ENCODE measurements at places on chromosomes 3 and 15.

DNA sequence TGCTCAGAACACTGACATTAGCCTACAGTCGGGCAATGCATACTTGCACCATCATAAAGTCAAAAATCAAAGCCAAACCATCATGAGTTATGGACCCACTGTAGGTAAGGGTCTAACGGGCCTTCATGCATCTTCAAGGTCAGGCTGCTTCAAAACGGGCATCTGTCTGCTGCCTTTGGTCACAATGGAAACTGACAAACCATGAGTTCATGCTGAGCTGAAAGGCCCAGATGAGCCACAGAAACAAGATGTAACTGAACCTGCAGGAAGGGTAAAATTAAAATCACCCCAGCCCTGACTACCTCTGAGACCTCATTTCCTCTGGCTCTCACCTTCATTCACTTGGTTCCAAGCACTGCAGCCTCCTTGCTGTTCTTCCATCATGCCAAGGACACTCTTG is 143.8 kb downstream of the ERC2 start:
- DNase-seq = no peak

- no peak for DNase-seq
Measured at GRCh38 chr3:22819209-22819608, 383.9 kb upstream of the UBE2E2 start.

DNA sequence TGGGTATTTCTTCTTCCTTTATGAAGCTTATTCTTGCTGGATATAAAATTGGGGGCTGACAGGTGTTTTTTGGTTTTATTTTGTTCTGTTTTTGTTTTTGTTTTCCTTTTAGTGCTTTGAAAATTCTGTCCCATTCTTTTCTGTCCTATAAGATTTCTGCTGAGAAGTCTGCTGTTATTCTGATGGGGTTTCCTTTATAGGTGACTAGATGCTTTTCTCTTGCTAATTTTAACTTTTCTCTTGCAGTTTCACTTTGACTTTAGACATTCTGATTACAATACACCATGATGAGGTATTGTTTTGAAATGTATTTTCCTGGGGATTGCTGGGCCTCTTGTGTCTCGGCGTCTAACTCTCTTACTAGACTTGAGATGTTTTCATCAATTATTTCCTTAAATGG is 22.8 kb downstream of the TTC14 start:
- no peak for DNase-seq

- DNase-seq = no peak
Measured at GRCh38 chr3:167318306-167318705, 61.8 kb downstream of the ZBBX start.

DNA sequence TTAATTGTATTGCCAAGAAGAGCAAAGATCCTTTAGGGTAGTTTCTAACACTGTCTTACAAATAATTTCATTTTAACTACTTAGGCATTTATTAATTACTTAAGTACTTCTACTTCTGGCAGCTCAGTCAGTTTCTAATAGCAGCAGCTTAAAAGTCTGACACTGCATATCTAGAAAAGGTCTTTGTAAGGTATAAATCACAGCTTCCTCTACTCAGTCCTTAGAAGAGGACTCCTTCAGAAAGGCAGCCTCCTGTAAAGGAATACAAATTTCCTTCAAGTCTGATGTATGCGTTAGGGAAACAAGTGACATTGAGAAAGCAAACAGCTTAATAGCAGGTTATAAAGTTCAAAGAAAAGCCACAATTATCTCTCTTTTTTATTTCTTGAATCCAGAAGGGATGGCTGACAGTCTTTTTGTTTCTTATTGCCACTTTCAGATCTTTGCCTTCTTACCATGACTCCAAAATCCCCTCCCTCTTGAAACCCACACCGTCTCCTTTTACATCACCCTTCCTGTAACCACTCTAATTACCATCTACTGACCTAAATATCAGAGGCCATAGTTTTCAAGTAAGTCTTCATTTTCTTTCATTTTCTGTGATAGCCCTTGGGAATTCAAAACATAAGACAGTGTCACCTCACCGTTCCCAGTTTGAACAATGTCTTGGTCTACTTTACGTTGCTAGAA is 109.5 kb downstream of the CGGBP1 start:
- no peak for DNase-seq
